ENCODE measurements at places on chromosomes 5 and 9.

GRCh38 chr5:113122053-113122452 lies 145.5 kb downstream of the DCP2 start:
- DNase-seq = no peak

DNA sequence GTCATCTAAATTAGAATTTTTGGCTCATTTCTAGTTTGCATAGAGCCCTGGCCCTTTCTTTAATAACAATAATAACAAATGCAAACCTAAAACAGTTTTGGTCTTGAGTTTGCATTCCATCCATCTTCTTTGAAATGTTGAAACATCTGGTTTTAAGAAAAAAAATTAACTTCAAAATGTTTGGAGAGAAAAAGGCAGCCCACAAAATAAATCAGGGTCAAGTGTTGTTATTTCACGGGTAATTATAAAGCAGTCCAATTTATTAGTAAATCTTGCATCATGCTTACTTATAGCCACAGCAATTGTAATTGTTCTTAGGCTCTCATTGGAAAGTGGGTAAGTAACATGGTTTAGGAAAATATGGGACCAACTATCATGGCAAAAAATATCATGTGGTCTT lies 247.0 kb upstream of the MEF2C start:
- no peak for DNase-seq

- DNase-seq = no peak
These were observed 269.9 kb upstream of the MSX2 start for GRCh38 chr5:174454464-174454863.

- DNase-seq = no peak
These were observed 333.9 kb upstream of the TLE4 start for GRCh38 chr9:79237861-79238260.

GRCh38 chr5:68077349-68077894 lies 138.1 kb upstream of the PIK3R1 start:
- DNase-seq = no peak

- no peak for DNase-seq
These were observed 25.1 kb downstream of the POLK start for GRCh38 chr5:75536694-75537360.

GRCh38 chr5:32683125-32683524 lies 28.0 kb upstream of the NPR3 start:
- no peak for DNase-seq

DNA sequence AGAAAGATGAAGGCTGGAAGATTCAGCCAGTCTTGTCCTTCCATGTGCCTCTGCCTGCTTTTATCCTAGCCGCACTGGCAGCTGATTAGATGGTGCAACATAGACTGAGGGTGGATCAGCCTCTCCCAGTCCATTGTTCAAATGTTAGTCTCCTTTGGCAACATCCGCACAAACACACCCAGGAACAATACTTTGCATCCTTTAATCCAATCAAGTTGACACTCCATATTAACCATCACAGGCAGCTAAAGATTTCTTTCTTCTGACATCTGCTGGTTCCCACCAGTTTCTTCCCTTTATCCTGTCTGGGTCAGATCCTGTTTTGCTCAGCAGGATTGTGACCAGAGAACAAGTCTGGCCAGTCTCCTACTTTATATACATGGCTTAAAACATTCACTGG lies 276.5 kb upstream of the TYRP1 start:
- DNase-seq = no peak

GRCh38 chr5:1497242-1497777 lies 26.4 kb downstream of the LPCAT1 start:
- DNase-seq = no peak

- DNase-seq = no peak
These were observed 274.8 kb upstream of the ADRA1B start for GRCh38 chr5:159641371-159642039.

DNA sequence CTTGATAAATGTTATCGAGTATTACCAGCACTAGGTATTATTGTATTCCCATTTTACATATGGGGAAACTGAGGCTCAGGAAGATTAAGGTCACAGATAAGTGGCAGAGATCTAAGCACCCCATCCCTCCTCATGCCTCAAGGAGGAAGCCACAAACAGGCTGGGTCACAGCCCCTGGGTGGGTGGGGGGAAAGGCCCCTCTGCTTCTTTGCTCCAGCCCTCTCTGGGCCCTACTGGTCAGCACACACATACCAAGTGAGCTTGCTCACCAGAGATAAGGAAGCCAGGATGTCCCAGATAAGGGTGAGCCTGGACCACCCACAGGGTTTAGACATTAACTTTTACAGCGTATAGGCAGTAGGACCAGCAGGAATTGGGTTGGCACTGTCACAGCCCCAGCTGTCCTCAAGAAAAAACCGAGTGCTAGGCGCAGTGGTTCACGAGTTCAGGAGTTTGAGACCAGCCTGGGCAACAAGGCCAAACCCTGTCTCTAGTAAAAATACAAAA lies 45.3 kb downstream of the STK10 start:
- no peak for DNase-seq

GRCh38 chr5:31137676-31138075 lies 55.8 kb upstream of the CDH6 start:
- no peak for DNase-seq

- DNase-seq = no peak
These were observed 33.0 kb upstream of the C6 start for GRCh38 chr5:41246376-41246775.

DNA sequence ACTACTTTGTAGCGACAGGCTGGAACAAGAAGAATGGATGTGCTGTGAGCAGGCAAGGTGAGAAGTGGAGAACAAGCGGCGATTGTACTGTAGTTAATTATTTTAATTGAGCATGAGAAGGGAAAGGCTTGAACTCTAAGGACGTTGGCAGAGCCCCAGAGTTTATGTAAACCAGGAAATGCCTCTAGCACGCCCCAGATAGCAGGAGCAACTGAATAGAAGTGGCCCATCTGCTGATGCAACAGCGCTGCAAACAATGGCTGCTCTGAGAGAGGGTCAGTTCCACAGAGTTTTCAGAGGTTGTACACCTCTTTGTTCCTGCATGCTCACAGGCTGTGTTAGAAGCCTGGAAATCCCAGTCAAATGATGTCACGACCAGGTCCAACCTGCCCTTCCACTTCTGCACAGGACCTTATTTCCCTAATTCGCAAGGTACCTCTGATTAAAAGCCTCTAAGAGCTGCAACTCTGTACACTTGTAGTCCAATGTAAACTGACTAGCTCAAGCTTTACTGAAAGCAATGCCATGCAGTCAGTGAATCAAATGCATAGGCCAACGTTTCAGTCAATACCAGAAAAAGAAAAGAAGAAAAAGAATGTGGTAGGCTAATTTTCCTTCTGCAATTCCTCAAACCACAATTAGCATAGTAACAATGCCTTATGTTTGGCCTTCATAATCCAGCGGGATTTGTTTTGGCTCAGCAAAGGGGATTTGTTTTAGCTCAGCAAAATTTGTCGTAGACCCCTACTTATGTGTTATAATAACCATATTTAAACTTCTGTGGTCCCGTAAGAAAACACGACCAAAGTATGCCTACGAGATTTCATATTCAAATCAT lies 119.6 kb upstream of the RETREG1 start:
- DNase-seq = no peak

All from activated CD4-positive, alpha-beta T cell treated with anti-CD3 and anti-CD28 coated beads for 1 hour (primary cell).